ENCODE measurements at places on chromosomes 3 and 15.
A peak's percentile ranks its signal among the peaks of the same experiment; 100 is the strongest.

GRCh38 chr3:85574006-85574705, 615.4 kb downstream of the CADM2 start:
- H3K4me1 ChIP-seq = no peaks in the 10 kb centered on the region
- no peak overlapping the region for H3K27ac ChIP-seq
- H3K36me3 ChIP-seq = no peaks in the 10 kb centered on the region

DNA sequence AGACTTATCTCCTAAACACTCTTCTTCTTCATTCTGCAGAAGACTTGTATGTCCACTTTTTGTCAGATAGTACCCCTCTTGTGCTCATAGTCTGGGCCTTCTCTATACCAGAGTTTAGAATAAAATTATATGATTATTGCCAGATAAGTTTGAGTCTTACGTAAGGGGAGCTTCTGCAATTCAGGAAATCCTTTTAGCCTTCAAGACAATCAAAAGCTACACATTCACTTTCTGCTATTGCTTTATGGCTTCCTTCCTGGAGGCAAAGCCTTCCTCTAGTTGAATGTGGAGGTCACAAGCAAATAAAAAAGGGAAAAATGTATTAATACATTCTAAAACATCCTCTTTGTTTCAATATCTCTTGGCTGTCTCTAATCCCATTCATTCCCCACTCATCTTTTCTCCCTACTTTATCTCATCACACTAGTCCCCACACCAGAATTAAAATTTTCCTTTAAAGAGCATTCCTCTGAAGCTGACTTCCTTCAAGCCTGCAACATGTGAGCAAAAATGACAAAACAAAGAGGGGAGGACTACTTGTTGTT, 186.8 kb downstream of the CPNE4 start:
- H3K36me3 ChIP-seq = no peaks in the 10 kb centered on the region
- H3K27ac ChIP-seq = no peak overlapping the region
- no peak overlapping the region for H3K4me3 ChIP-seq
- H3K27me3 ChIP-seq = no peaks in the 10 kb centered on the region

- DNase-seq = no peak
- no peaks in the 10 kb centered on the region for H3K4me1 ChIP-seq
- no peaks in the 10 kb centered on the region for H3K27me3 ChIP-seq
- no peaks in the 10 kb centered on the region for H3K36me3 ChIP-seq
- no peak overlapping the region for H3K27ac ChIP-seq
- no peak overlapping the region for H3K4me3 ChIP-seq
Observed at GRCh38 chr3:167305340-167305890, 74.7 kb downstream of the ZBBX start.

DNA sequence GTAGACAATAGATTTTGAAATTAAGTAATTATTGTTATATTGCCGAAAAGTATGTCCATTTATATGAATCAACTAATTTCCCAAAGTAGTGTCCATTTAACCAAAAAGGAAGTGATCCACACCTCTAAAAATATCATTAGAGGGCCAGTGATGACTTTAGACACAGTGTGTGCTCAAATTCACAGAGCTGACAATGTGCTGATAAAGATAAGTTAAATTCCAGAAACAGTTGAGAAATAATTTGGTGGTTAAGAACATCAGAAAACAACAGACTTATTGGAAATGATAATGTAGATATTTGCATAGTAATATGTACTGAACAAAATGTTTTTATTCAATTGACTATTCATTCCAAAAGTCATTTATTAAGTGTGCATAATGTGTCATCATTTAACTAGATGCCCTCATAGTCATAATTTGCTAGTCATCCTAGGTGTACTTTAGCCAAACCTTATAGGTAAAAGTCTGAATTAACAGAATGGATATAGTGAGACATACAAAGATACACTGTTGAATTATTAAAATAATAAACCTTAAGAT, 230.2 kb upstream of the ADAMTS9 start:
- no peak overlapping the region for H3K4me3 ChIP-seq
- no peak overlapping the region for H3K27ac ChIP-seq

DNA sequence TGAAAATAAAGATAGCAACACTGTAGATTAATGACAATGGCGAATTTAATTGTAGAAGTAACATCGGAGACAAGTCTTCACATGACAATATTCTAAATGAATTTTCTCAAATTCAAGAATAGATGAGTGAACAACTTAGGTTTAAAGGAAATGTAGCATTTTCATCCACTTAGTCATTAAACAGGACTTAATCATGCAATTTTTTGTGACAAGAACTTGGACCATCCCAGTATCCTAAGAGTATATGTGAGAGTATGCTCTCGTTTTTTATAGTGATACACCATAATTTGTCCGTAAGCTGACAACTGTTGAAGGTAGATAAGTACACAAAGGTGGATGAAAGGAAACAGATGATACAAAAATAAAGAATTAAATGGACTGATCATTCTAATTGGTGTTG, 81.5 kb downstream of the DLG1 start:
- DNase-seq = no peak
- H3K4me1 ChIP-seq = peaks cover 13% of the 10 kb centered on the region
- no peaks in the 10 kb centered on the region for H3K36me3 ChIP-seq
- H3K4me3 ChIP-seq = no peak overlapping the region
- no peak overlapping the region for H3K27ac ChIP-seq
- no peaks in the 10 kb centered on the region for H3K27me3 ChIP-seq

DNA sequence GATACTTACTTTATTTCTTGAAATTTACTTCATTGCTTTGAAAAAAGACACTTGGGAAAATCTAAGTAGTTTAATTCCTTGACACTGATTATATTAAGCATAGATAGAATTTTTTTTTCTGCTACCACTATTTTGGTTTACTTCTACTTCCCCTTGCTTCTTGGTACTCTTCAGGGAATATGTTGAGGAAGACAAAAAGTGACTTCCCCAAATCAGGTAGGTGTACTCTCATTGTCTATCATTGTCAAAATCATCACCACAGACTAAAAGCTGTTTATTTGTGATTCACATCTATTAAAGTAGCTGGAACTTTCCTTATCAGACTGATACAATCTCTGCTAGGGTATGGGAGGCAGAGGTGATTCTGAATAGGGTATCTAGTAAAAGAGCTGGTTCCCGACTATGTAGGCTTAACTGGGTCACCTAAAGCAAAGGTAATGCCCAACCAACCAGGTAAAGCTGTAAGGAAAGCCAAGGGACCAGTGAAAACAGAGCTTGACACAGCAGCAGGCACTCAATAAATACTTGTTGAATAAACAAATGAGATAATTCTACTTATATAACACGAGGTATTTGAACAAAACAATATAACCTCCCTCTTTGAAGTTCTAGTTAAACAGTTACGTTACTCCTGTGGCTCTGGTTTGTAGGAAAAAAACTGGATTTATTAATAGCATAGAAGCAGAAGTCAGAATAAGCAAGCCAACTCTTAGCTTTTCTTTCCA, 346.9 kb downstream of the PLCL2 start:
- no peaks in the 10 kb centered on the region for H3K27me3 ChIP-seq
- H3K4me3 ChIP-seq = no peak overlapping the region
- peaks cover under 1% of the 10 kb centered on the region for H3K36me3 ChIP-seq
- H3K27ac ChIP-seq = no peak overlapping the region

- no peak overlapping the region for H3K4me3 ChIP-seq
- H3K27me3 ChIP-seq = no peaks in the 10 kb centered on the region
- DNase-seq = no peak
- peaks cover 89% of the 10 kb centered on the region for H3K36me3 ChIP-seq
- H3K27ac ChIP-seq = no peak overlapping the region
Observed at GRCh38 chr3:69032142-69032541, 18.7 kb upstream of the EOGT start.

- no peak overlapping the region for H3K4me3 ChIP-seq
- H3K27me3 ChIP-seq = no peaks in the 10 kb centered on the region
- no peak overlapping the region for H3K27ac ChIP-seq
- H3K4me1 ChIP-seq = peaks cover 5% of the 10 kb centered on the region
- DNase-seq = no peak
Observed at GRCh38 chr3:61829722-61830350, 268.5 kb downstream of the PTPRG start.

DNA sequence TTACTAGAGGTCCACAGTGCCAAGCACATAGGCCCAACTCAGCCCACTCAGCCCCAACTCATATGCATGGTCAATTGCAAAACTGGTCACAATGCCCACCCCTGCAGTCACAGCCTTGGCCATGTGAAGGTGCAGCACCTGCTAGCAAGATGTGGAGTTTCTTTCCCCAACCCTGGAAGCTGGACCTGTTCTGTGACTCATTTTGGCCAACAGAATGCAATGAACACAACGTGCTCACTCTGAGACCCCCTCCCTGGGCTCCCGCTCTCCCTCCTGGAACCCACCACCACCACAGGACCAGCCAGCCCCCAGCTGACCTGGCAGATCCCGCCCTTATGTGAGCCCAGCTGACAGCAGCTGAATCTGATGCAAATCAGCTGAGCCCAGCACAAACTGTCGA, 34.4 kb downstream of the ALDH1L1 start:
- H3K4me1 ChIP-seq = no peaks in the 10 kb centered on the region
- H3K27me3 ChIP-seq = no peaks in the 10 kb centered on the region
- H3K36me3 ChIP-seq = no peaks in the 10 kb centered on the region
- no peak overlapping the region for H3K27ac ChIP-seq
- DNase-seq = no peak

DNA sequence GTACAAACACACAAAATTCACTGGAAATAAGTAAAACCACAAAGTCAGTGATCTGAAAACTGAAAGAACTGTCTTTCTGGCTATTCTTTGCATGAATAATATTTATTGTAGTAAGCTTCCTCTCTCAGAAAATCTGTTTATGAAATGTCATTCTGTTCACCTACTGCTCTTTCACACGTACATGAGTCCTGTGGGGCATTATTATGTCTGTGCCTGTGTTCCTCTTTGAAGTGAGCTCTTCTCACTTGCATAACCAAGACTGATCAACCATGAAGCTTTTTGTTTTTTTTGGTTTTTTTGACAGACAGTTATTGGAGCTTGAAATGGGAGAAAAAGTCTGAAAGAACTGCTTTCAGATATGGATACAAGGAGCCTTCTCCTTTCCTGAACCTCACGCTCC, 195.8 kb downstream of the PLCH1 start:
- DNase-seq = no peak
- H3K4me3 ChIP-seq = no peak overlapping the region
- H3K4me1 ChIP-seq = no peaks in the 10 kb centered on the region
- no peaks in the 10 kb centered on the region for H3K36me3 ChIP-seq

GRCh38 chr3:136332776-136333175, 82.6 kb downstream of the PCCB start:
- H3K36me3 ChIP-seq = peaks cover 45% of the 10 kb centered on the region
- H3K4me3 ChIP-seq = no peak overlapping the region
- no peaks in the 10 kb centered on the region for H3K4me1 ChIP-seq
- DNase-seq = no peak
- no peaks in the 10 kb centered on the region for H3K27me3 ChIP-seq

GRCh38 chr3:189355115-189355480, 183.3 kb downstream of the TPRG1 start:
- peak overlapping the region; percentile 76 for H3K27ac ChIP-seq
- H3K4me3 ChIP-seq = no peak overlapping the region
- H3K36me3 ChIP-seq = no peaks in the 10 kb centered on the region
- H3K27me3 ChIP-seq = no peaks in the 10 kb centered on the region

GRCh38 chr15:80920271-80920699, 69.3 kb downstream of the MESD start:
- no peak overlapping the region for H3K4me3 ChIP-seq
- no peak for DNase-seq
- H3K27me3 ChIP-seq = no peaks in the 10 kb centered on the region
- no peak overlapping the region for H3K27ac ChIP-seq

DNA sequence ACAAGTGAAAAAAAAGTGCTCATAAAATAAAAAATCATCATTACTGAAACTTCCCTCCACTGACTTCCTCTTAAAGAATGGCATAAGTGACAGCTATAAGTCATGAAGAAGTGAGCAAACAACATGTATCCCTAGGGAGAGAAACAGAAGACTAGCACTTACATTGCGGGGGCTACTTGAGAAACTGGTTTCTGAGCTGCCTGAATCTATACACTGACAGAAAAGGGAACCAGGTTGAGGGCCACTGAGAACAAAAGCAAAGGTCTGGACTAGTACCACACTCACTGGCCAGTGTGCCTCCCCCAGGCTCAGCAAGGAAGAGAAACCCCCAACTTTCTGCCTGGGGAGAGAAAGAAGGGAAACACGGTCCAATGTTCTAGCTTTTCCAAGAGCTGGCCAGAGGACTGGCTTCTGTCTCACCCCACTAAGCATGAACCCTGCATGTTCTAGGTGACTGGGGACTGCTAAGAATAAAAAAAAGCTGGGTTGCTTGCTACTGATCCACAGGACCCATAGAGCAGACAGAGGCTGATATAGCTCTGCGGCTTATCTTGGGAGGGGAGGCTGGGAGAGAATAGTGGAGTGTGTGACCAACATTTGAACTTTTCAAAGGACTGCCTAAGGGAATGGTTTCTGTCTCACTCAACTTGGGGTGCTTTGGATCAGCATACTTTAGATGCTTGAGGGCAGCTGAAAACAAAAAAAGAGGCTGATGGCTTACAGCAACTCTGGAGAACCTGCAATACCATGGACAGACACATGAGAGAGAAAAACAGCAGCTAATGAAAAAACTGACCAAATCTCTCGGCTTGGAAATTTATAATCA, 8.1 kb downstream of the RAD18 start:
- DNase-seq = no peak
- no peaks in the 10 kb centered on the region for H3K27me3 ChIP-seq
- H3K4me1 ChIP-seq = no peaks in the 10 kb centered on the region

DNA sequence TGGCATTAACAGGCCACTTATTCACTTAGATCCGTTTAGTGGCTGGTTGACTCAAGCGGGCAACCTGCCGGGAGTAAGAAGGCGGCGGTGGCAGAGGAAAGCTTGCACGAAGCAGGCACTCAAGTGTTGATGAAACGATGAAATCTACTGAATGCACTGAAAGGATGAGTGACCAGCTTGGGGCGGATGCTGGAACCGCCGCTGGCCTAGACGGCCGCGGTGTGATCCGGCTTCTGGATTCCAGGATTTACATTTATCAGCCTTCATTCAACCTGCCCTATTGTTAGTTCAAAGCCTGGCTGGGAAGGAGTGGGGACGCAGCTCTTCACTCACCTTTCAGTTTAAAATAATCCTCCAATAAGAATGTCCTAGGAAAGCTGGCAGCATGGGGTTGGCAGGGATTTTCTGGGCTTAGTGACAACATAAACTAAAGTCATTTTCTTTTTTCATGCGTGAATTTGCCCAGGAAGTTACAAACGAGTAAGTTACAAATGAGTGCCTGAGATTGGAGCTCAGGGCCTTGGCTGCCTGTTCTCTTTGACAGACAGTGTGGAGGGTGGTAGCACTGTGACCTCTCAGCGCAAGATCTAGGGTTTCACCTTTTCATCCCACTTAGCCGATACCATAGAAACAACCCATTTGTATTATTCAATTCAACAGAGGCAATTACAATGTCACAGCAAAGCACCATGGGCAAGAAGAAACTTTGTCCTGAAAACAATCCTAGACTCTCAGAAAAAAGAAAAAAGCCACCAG, 1.1 kb upstream of the PLCH1 start:
- H3K36me3 ChIP-seq = no peaks in the 10 kb centered on the region
- DNase-seq = no peak
- H3K4me3 ChIP-seq = peak overlapping the region; percentile 62

GRCh38 chr3:59288951-59289350, 239.1 kb upstream of the CFAP20DC start:
- no peak overlapping the region for H3K27ac ChIP-seq
- no peaks in the 10 kb centered on the region for H3K36me3 ChIP-seq
- DNase-seq = no peak
- no peaks in the 10 kb centered on the region for H3K27me3 ChIP-seq

GRCh38 chr3:45724911-45725310, 35.7 kb downstream of the SACM1L start:
- DNase-seq = no peak
- no peak overlapping the region for H3K27ac ChIP-seq
- peaks cover 41% of the 10 kb centered on the region for H3K36me3 ChIP-seq
- no peaks in the 10 kb centered on the region for H3K27me3 ChIP-seq
- H3K4me3 ChIP-seq = no peak overlapping the region

All from suprapubic skin (tissue), 4 donors.